ENCODE measurements at places on chromosomes 3 and 15.

- DNase-seq: no peak
Observed at GRCh38 chr3:23981955-23982354, 36.9 kb downstream of the NR1D2 start.

DNA sequence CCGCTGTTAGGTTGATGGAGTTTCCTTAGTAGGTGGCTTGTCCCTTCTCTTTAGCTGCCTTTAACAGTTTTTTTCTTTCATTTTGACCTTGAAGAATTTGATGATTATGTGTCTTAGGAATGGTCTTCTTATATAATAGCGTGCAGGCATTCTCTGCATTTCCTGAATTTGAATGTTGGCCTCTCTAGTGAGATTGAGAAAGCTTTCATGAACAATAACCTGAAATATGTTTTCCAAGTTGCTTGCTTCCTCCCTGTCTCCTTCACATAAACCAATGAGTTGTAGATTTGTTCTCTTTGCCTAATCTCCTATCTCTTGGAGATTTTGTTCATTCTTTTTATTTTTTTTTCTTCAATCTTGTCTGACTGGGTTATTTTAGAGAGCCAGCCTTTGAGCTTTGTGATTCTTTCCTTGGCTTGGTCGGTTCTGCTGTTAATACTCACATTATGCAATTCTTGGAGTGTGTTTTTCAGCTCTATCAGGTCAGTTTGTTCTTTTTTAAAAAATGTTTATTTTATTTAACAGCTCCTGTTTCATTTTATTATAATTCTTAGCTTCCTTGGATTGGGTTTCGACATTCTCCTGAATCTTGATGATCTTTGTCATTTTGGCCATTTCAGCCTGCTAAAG is 627.9 kb downstream of the SI start:
- no peak for DNase-seq

GRCh38 chr3:49668861-49669260 is 5.3 kb upstream of the APEH start:
- DNase-seq: no peak

DNA sequence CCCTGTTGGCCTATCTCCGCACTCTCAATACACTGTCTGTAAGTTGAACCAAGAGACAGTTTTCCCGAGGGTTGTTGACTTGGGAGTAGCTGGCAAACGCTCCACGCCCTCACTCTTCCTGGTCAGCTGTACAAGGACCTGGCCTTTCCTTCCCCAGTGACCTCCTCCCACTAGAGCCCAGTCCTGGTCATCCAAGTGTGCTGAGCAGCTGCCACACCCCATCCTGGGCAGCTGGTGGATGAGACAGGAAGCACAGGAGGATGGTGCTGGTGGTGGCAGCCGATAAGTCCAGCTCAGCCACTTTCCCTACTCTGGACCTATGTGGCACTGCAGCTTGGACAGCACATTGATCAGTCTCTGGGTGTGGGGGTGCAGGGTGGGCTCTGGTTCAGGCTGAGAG is 19.8 kb downstream of the PFKFB4 start:
- no peak for DNase-seq

DNA sequence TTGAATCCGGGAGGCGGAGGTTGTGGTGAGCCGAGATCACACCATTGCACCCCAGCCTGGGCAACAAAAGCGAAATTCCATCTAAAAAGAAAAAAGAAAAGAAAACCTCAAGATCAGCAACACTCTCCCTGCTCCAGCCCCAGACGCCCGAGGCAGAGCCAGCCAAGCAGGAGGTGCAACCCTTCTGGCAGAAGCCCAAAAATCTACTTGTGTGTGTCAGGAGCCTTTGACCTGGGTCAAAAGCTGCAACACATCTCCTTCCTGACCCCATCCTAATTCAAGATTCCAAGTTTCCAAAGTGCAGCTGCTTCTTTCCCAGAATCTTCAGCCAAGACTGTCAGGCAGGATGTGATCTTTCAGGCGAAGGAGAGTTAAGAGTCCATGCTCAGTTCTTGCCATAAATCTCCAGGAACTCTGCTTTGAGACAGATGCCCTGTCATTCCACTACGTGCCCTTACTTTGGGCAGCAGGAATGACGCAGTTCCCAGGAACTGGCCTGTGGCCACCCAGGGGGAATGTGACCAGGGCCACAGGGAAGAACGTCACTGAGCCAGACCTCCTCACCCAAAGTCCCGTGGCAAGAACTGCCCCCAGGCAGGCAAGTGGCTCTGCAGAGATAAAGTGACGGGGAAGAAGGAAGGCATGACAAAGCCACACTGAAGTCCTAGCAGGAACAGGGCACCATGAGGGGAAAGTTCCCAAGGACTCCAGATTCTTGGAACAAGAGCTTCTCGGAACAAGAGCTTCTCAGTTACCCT is 39.4 kb downstream of the SH3BP5 start:
- DNase-seq: no peak

- DNase-seq: peak; percentile 35
Observed at GRCh38 chr3:9912294-9912935, 4.5 kb upstream of the IL17RC start.

GRCh38 chr3:141368062-141368924 is at the start of gene ZBTB38:
Gene ZBTB38 (plus strand): TSS chr3:141368504. CDS start chr3:141442389, 73,885 bp downstream.
- peak; percentile 93 for DNase-seq

- no peak for DNase-seq
Observed at GRCh38 chr15:45497261-45497660, 25.3 kb downstream of the SLC30A4 start.

DNA sequence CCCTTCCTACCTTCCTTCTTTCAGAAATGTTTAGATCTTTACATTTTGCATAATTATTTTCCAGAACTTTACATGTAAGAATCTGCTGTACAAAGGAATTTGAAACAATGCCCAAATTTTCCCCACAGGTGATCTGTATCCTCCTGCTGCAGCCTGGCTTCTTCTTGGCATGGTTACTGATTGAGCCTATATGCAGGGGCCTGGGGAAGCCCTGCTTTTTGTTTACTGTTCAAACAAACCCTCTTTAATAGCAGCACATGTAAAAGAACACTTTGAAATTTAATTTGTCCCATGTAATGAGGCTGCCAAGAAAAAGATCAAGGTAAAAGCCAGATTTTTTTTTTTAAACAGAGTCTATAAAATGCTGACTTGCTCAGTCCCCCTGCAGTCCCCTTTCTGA is 432.2 kb downstream of the TUSC7 start:
- no peak for DNase-seq

DNA sequence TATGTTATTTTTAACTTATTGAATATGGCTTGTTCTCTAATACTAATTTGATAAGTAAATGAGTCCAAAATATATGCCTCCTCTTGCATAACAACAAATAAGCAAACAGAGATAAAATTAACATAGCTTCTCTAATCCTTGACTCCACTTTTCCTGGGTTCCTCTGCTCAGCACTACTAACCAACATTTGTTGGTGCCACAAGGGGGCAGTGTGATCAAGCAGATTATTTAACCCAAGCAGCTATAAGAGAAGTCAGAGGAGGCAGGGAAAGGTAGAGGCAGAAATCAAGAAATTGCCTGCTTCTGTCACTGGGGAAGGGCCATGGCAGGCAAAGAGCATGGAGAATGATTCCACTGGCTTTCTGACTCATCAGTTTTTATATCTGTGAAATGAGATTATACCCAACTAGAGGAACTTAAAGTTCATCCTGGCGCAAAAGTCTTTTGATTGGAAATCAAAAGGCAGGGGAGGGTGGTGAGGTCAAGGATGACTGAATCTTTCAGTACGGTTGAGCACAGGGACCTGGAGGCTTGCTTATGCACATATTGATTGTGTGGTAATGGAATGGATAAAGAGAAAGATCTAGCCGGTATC is 152.2 kb downstream of the IGSF11 start:
- DNase-seq: peak; percentile 60

- no peak for DNase-seq
Observed at GRCh38 chr3:145411605-145412004, 749.4 kb downstream of the PLOD2 start.

DNA sequence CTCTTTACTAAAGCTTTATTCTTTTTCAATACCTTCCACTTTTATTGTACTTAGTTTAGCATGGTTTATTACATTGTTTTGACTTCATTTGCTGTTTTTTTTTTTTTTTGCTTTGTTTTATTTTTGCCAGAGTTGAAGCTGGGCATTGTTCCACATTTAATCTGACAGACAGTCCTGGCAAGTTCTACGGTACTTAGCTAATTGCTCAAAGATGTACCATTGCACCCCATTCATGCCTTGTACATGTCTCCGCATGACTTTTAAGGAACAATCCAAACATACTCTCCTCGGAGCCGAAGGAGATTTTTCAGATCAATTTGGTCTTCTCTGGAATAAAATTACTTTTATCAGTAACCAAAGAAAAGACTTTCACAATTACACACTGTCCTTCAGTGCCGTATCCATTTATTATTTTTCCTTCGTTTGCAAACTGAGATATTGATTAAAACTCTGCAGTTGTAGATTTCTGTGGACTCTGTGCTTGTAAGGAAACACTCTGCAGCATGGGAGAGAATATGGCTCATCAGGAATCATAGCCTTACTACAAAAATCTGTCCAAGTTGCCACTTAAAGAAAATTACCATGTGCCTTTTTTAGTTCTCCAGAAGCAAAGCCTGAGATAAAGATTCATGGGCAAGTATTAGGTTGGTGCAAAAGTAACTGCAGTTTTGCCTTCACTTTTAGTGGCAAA is 952.0 kb downstream of the AGBL1 start:
- no peak for DNase-seq

DNA sequence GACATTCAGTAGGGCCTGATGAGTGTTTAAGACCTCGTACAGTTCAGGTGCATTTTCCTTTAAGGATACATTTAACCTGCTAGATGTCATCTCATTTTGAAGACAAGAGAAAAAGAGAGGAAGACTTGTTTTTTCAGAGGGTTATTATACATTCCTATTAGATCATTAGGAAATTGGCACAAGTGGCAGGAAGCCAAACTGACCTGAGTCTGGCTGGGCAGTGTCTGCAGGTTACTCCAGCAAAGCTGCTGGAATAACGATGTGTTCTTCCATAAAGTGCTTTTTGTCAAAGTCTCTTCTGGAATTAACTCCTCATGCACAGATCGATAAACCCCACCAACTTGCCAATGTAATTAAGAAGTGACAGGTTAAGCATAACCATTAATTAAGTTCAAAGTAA is 396.4 kb upstream of the TPRG1 start:
- no peak for DNase-seq

- DNase-seq: no peak
Observed at GRCh38 chr3:11611341-11611799, 32.3 kb downstream of the VGLL4 start.

DNA sequence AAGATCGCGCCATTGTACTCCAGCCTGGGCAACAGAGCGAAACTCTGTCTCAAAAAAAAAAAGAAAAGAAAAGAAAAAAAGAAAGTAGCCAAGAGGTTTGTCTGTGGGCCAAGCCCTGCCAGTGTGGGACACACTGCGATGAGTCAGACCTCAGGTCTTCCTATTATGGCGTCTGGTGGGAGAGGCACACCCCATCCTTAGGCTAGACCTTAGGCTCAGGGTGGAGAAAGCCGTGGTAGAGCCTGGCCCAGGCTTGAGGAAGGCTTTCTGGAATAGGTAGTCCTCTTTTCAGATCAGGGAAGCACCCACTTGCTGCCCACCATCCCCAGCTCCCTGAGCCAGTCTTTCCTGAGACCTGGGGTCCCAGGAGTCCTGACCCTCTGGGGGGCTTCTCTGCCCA is 6.0 kb downstream of the HEMK1 start:
- no peak for DNase-seq

DNA sequence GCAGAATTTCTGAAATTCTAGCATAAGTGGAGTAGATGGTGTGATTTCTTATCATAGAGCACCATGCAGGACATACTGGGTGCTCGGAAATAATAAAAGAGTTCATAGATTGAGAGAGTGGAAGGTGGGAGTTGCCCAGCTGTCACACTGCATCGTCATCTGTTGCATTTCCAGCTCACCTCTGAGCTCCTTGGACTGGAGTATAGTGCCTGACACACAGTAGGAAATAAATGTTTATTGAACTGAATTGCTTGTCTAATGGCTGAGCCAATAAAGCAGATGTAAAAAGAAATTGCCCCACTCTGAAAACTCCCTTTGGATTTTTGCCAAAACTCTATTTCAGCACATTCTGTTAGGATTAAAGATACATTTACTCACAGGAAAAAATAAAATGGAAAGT is 108.9 kb upstream of the UBE2E1 start:
- no peak for DNase-seq

DNA sequence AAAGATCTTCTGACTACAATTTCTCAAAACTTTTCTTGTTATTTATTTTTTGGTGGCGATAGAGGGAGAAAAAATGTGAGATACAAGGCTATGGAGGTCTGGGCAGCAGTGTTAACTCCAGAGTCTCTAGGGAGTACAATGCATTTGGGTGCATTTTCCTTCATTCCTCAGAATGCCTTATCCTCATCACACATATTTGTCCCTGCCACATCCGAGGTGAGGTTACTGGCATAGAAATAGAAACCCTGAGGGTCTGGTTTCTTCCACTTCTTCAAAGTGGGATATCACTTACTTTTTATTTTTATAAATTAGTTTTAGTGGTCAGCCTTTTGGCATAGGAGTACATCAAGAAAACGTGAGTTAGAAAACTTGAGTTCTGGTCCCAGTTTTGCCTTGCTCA is 150.4 kb downstream of the TIGIT start:
- no peak for DNase-seq

GRCh38 chr3:194322678-194323211 is 28.4 kb downstream of the CPN2 start:
- peak; percentile 67 for DNase-seq

DNA sequence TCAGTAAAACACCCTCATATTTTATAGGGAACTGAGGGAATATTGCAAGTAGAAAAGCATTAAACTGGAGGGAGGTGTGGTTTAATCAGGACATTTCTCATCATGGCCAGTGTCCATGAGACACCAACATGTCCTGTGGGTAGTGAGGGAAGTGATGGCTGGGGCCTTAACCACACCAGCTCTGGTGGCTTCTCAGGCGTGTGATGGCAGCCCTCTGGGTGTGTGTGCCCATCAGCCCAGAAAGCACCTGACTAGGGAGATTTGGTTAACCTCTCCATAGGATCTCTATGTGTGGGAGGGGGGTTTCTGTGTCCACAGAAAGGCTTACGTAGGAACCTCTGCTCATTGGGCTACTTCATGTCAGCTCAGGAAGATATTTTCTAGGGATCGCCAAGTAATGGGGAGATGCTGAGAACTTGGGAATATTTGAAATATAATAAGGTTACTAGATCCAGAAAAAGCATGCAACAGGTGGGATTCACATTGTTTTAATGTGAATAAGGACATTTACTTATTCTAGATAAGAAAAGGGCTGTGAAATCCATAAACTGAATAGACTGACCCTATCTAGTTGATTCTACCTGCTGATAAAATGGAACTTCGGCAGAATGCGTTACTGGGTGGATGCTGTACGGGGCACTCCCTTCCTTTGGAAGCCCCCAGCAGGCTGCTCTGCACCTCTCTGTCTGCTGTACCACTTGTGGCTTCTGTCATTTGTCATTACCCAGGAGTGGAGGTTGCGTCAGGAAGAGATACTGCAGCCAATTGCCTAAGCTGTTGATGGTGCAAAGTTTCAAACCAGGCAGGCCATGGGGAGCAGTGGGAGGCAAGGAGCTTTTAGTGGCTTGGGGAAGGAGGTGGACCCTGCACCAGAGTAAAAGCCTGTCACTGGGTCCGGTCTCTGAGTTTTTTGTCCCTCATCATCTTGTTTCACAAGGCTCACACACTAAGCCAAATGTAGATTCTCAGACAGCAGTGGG is 21.5 kb downstream of the PDHB start:
- no peak for DNase-seq

- no peak for DNase-seq
Observed at GRCh38 chr3:136545664-136546268, 206.4 kb downstream of the STAG1 start.

GRCh38 chr3:81198756-81199155 is 562.7 kb downstream of the GBE1 start:
- no peak for DNase-seq
